Panc1 (cell line): ENCODE measurements at places on chromosomes 5 and 9. TPM values are rescaled to one million over a fixed set of nuclear protein-coding genes. Genes with fewer than 3 reads are reported as not detected.

DNA sequence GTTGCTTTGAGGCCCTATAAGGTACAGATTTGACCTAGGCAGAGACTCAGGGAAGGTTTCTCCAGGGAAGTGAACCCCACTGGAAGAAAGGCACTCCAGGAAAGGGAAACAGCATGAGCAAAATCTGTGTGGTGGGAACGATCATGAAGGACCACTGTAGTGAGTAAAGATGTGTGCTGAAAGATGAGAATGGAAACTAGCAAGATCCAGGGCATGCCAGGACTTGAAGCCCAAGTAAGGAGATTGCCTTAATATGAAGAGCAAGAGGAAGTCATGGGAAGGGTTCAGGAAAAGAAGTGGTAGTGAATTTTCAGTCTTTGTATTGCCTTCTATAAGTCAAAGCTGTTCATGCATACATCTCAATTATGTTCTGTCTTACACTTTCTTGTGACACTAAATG lies 55.2 kb upstream of the SLIT3 start:
- DNase-seq: no peak

- no peak for DNase-seq
Measured at GRCh38 chr9:114226246-114227055, 71.1 kb downstream of the COL27A1 start.

DNA sequence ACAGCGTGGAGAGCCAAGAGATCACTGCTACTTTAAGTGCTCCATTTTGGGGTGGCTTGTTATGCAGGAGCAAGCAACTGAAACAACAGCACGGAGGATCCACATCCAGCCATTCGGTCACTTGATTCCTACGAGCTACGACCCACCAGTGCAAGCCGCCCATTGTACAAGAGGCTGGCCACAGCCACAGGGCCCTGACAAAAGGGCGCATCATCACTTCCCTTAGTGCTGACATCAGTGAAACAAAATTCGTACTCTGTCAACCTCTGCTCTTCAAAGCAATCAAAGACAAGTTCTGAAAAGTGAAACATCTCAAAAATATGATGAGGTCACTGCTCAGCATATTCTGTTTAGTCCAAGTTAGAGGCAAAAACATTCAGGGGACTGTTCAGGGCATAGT lies 168.4 kb downstream of the GADD45G start:
- no peak for DNase-seq

GRCh38 chr5:82351754-82352145 lies 73.6 kb upstream of the RPS23 start:
- DNase-seq: peak; percentile 52

ACTL7B gene
- total RNA-seq: not detected

DRD1 gene
- total RNA-seq: 1.0 TPM

MRPL22 gene
- 61.5 TPM for total RNA-seq

- DNase-seq: no peak
Measured at GRCh38 chr5:6886866-6887265, 173.6 kb downstream of the TENT4A start.

FOXI1 gene
- total RNA-seq: 0.44 TPM

- DNase-seq: no peak
Measured at GRCh38 chr9:36691671-36692070, 119.0 kb downstream of the MELK start.

- no peak for DNase-seq
Measured at GRCh38 chr9:135394699-135395645, 84.6 kb upstream of the PPP1R26 start.

NFIB gene
- total RNA-seq: 26.7 TPM

RANBP17 gene
- not detected for total RNA-seq

GRCh38 chr5:6638236-6638635 lies 5.0 kb downstream of the SRD5A1 start:
- no peak for DNase-seq

SOHLH1 gene
- total RNA-seq: not detected

DNA sequence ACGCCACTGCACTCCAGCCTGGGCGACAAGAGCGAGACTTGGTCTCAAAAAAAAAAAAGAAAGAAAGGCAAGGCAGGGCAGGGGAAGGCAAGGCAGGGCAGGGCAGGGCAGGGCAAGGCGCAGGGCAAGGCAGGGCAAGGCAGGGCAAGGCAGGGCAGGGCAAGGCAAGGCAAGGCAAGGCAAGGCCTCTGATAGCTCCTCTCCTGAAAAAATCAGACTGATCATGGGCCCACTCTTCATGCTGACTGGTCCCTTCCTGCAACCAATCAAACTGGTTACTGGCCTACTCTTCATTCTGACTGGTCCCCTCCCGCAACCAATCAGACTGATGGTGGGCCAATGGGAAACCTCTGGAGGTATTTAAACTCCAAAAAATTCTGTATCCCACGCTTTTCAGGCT lies 3.4 kb upstream of the ZBTB5 start:
- no peak for DNase-seq

DNA sequence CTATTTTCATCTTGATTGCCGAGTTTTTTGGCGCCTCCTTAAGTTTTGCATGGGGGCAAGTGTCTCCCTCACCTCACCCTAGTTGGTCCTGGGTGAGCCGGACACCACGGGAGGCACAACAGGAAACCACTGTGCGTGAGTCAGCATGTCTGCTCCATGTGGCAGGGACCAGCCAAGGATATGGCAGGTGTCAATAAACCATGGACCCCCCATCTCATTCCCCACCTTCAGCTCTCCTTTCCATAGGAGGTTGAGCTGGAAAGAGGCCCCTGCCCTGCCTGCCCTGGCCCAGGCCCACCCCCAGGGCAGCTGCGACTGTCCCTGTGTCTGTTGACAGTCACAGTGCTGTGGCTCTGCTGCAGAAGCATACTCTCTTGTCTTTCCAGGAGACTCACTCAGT lies 3.1 kb downstream of the SPACA9 start:
- DNase-seq: no peak

DNA sequence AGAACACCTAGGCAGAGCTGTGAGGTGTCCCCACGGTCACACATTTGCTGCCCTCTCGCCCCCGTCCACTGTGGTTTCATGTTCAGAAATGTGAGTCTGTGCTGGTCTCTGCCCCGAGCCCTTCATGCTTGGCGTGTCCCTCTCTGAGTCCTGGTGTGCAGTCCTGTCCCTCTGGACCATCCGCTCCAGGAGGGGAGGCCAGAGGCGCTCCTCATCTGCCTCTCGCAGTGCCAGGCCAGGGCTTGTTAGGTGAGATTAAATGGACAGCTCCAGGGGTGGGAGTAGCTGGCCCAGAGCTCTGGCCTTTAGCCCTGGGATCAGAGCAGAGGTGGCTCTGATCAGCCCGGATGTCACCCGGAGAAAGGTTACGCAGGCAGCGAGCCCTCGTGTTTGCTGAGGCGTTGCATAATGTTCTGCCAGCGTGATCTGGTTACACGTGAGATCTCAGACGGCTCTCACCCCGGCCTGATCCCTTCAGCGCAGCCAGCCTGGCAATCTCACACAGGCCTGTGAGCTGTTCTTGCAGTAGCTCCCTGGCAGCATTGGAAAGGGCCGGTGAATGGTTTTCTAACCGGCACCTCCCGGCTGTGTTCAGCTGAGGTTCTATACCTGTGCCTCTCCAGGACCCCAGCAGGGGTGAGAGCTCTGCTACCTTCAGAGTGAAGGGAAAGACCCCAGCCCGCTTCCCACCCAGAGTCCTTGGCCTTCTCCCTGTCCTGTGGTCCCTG lies 24.5 kb downstream of the PTGES2 start:
- DNase-seq: no peak

RNF208 gene
- 11.5 TPM for total RNA-seq

SGCD gene
- not detected for total RNA-seq

ABLIM3 gene
- 12.9 TPM for total RNA-seq

DNA sequence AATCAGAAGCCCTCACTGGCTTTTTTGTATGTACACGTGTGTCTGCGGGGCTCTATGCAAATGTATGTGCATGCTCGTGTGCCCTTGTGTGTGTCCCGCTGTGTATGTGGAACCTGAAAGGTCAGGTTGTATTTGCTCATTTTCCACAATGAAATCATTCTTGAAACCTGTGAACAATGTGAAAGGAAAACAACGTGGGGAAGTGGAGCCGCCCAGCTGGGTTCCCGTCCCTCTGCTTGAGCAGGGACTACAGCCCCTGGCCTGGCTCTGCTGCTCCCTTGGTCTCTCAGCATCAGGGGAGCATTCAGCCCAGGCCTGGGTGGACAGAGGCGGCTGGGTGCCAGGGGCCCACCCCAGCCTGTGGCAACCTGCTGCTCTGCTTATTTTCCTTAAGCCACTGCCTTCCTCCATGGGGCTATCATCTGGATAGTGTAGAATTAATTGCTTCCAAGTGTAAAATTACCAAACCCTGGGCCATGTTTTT lies 3.0 kb downstream of the ECSCR start:
- no peak for DNase-seq

- DNase-seq: no peak
Measured at GRCh38 chr5:174418809-174419539, 305.4 kb upstream of the MSX2 start.

DNA sequence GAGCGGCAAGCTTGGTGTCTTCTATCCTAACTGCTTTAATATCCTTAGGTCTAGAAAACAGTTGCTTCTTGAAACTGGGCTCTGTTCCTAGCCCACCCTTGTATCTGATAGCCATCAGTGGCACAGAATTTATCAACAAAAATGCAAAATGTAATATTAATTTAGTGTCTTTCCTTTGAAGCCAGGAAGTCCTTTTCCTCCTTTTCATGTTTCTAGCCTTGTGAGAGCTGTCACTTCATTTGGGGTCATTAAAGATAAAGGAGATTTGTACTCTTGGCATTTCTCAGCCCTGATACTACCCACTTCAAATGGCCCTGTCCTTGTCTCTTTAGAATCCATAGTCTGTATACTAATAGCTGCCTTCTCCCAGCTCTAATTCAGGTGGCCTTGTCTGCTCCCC lies 111.0 kb downstream of the GAS1 start:
- DNase-seq: no peak

- DNase-seq: no peak
Measured at GRCh38 chr5:74995926-74996325, 56.4 kb downstream of the GCNT4 start.

DNA sequence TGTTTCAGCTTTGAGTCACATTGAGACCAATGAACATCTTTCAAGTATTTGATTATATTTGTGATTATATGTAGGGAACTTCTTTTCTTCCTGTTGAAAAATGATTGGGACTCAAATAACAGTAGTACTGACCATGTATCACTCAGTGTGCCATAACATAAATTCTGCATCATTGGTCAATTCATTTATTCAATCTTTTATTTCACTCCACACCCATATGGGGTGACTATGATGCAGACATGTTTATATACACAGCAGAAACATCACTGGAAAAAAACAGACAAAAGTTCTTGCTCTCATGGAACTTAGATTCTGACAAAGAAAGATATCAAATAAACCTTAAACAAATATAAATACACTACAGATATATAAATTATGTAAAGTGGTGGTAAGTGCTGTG lies 74.7 kb upstream of the ANXA1 start:
- DNase-seq: no peak

DNA sequence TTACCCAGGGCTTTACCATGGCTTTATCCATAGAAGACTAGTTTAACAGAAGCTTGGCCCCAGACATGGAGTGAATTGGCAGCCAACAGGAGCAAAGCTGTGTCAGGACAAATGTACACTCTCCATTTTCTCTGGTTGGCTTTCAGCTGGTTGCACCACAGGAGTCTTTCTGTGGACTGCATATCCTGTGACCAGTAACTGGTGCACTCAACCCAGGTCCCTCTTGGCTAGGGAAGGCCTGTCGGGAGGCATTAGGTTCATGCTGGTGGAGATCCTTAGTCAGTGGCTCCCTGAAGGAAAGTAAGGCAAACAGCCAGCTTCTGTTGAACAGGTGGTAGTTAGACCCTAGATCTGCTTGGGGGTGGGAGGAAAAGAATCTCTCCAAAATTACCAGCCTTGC lies 146.9 kb upstream of the TLX3 start:
- DNase-seq: no peak

MYMK gene
- total RNA-seq: not detected

DNA sequence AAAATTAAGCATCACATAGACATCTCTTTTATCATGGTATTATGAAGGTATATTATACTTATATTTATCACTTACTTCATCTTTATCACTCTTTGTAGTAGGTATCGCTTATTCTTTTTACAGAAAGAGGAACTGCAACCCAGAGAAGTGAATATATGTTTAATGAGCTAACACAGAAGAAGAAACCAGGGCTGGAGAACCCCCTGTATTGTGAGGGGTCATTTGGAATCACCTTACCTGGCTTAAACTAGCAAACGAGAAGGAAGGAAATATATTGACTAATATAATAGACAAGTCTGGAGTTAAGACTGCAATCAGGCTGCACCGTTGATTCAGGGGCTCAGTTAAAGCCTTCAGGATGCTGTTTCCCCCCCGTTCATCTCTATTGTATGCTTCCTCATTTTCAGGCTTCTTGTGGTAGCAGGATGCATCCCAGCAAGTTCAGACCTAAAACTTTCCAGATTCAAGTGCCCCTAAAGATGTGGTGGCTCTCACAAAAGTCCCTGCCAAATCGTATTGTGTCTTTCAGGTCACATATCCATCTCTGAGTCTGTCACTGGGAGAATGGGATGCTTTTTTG lies 146.4 kb downstream of the GCNT1 start:
- no peak for DNase-seq

PCSK1 gene
- total RNA-seq: not detected

GRCh38 chr5:2288968-2289367 lies 406.2 kb upstream of the IRX4 start:
- no peak for DNase-seq

DNA sequence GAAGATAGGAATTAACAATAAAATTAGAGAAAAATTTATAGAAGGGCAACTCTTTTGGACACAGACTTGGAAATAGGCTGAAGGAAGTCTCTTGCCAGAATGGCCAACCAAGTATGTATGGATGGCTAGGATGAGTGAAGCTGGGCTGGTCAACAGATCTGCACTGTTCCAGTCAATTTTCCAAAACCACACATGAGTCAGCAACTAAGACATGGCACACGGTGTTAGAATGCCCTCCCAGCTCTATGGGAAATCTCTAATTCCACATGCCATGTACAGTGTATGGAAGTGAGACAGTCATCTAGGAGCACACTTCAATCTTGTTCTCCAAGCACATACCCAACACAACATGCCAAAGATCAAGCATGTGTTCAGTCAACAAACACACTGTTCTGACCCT lies 129.6 kb downstream of the GLIS3 start:
- DNase-seq: no peak

GAPT gene
- not detected for total RNA-seq

CCDC192 gene
- not detected for total RNA-seq

DNA sequence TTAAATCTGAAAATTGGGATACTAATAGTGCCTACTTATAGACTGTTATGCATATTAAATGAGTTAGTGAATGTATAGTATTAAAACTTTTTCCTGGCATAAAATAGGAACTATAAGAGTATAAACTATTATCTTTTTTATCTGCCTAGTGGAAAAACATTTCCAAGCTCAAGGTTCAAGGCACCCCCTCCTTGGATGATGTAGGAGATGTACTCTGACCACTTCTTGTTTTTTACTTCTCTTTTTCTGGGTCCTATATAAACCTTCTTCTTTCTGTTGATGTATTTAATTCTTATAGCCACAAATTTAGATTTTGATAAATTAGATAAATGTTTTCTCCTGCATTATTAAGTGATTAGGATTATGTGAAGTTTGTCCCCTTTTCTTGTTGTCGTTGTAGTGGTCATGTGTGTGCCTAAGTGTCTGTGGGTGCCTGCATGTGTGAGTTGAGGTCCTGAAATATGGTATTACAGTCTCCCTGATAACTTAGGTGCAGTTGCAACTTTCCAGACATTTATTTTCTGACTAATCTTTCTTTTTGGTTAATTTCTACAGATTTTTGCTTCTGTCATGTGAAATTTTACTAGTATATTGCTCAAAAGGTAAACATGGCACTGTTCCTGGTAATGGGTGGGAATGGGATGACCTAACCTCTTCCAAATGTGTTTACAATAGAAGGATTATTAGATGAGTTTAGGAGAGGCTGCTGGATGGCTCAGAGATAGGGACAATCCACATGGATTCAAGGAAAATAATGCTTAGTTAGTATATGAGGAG lies 160.8 kb upstream of the CDKN2B start:
- no peak for DNase-seq
